ENCODE measurements at places on chromosomes 1 and 21.

- no peak for DNase-seq
These were observed at the start of gene GRHL3 for GRCh38 chr1:24319312-24319863. GRHL3 (plus strand) TSS chr1:24319357; CDS start chr1:24319552, 195 bp downstream.

GRCh38 chr1:193960499-193960898 is 774.1 kb upstream of the B3GALT2 start:
- no peak for DNase-seq

DNA sequence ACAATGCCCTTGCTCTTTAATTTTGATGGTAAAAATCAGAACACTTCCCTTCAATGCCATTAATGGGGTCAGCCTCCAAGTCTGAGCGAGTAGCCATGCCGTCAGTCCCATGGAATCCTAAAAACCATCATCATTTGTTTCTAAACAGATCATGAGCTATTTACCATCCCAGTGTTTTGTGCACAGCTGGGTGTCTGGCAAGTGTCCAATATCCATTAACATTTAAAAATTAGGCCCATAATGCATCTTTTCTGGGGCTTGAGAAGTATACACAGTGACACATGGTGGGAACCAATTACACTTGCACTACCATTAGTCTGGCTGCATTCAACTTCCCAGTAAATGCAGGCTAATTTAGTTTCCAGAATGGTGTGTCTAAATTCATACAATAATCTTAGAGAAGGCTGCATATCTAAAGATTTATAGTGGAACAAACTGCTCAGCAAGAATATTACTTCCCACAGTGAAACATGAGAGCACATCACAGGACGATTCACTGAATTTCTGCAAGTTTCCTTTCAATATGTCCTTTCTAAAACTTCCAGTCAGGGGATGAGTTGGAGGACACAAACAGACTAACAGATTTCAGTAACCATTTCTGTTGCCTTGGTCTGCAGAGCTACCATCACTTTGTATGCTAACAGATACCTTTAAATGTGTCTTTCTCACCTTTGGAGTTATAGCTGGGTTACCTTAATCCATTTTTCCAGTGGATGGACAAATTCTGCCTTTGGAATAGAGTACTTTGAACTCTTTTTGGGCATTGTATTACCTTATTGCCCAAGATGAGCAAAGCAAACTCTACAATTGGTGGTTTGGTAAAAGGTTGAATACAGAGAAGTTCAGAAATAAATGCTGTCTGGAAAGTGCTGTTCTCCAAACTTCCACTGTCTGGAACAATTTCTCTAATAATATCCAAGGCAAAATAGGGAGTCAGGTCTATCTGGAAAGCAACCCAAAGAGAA is 258.0 kb downstream of the PTBP2 start:
- DNase-seq: no peak

DNA sequence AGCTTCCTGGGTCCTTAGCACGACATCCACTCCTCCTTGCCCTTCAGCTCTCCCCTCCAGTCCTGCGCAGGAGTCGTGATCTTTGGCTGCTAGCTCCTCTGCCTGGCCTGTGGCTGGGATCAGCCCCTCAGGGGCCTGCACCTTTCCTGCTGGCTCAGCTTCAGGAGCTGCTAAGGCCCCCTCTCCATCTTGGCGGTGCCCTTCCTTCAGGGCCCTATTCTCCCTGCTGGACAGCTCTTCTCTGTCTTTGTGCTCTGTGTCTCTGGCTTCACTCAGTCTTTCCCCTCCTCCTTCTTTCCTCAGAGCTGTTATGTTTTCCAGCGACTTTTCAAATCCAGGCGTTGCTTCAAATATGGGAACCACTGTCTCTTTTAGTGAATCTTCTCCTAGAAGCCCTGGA is 59.5 kb upstream of the LRRC53 start:
- DNase-seq: no peak

- no peak for DNase-seq
These were observed 22.2 kb upstream of the EPHB2 start for GRCh38 chr1:22688466-22688865.

- no peak for DNase-seq
These were observed 41.1 kb upstream of the DUSP10 start for GRCh38 chr1:221782970-221783369.

- DNase-seq: no peak
These were observed 116.8 kb downstream of the ATP6V1G3 start for GRCh38 chr1:198423673-198424072.

- DNase-seq: no peak
These were observed 33.5 kb downstream of the ACOT7 start for GRCh38 chr1:6360117-6360496.

DNA sequence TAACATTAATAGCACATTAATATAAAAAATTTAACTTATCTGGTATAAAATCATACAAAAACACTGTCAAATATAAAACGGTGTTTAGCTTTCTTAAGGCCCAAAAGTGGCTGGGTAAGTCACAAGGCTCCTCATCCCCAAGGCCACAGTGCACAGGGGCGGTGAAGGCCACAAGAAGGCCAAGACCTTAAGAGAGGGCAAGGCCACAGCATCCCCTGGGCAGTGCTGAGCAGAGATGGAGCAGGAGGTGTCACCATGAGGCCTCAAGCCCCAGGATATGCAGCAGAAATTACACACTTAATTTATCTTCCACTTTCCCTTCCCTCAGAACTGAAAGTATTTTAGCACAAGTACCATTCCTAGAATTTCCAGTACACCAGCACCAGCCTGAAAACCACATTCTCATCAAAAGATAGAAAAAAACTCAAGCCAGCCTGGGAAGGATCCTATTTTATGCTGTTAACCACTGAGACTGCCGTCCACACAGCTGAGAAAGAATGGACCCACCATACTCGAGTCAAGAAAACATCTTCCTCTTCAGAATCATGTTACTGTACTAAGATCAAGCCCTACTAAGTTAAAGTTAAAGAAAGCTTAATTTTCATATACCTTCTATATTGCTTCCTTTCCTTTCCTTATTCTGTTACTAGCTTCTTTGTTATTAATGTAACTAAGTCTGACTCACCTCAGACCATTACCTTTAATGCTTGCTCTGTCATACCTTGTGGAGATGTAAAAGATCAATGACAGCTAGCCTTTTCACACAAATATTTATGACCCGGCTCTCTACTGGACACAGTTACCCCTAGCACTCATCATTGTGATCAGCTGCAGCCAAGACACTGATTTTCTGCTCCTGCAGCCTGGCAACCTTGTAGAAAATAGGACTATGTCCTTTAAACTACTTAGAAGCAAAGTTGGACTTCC is 26.4 kb upstream of the FMO1 start:
- DNase-seq: peak; percentile 22

DNA sequence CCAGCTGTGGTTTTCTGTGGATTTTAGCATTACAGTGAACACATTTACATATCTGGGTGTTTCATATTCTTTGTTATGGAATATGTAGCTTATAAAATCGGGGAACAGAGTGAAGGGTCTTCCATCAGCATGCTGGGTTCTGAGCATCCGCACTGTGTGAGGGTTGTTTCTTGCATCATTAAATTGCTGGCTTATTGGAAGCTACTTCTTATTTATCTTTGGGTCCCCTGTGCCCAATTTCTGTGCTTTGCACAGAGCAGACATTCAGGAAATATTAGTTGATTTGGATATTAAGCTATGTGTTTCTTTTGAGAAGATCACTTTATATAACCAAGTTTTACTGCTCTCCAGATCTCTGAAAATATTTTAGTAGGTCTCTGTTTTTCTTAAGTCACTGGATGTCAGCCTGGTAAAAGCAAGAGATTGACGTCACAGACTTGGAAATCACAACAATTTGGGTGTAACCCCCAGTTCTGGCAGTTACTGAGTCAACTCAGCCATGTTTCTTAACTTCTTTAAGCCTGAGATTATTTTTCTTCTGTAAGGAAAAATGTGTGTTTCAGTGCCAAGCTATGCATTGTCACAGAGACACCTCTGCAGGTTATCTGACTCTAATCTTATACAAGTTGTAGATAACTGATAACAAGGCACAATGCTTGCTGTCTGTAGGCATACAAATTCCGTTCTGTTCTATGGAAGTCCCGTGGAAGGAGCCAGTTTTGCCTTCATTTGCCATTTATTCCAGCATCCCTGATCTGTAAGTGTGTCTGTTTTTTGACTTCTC is 258.3 kb upstream of the KAZN start:
- no peak for DNase-seq

GRCh38 chr1:8797216-8797615 is 20.2 kb downstream of the RERE start:
- DNase-seq: no peak

- DNase-seq: peak; percentile 50
These were observed 2.1 kb upstream of the UBE2T start for GRCh38 chr1:202343652-202344349.

DNA sequence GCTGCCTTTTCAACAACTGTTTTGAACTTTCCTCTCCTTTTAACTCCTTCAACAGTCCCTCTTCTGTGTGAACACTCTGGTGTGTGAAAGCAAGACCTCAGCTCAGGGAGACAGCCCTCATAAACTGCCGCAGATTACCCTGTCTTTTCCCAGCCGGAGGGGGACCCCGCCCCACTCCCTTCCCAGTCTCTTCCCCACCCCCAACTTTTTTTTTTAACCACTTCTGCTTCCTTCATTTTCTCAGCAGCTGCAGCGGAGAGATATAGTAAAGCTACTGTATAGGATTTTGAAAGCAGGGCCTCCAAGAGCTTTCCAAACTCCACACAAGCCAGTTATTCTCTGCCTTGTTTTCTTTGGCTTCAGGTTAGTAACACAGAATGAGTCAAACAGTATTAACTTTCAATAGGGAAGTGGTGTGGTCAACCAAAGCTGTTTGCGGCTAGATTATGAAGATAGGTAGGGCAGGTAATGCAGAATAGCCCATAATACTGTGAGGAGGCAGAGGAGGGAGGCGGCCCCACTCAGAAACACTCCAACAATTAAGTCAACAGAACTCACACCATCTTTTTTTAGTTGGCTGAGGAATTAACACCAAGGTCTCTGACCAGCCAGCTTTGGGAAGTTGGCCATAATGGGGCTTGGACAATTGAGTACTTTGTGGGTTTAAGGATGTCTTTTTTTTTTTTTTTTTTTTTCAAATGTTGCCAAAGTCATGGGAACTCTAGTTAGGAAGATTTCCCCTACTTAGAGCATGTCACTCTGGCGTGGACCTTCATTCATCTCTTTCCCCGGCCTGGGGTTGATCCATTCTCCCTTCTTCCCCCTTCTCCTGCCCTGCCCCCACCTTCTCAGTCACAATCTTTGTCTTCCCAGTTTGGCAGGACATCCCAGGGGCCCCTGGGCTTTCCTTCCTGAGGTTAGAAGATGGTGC is 177.0 kb downstream of the CLIC6 start:
- DNase-seq: peak; percentile 58

DNA sequence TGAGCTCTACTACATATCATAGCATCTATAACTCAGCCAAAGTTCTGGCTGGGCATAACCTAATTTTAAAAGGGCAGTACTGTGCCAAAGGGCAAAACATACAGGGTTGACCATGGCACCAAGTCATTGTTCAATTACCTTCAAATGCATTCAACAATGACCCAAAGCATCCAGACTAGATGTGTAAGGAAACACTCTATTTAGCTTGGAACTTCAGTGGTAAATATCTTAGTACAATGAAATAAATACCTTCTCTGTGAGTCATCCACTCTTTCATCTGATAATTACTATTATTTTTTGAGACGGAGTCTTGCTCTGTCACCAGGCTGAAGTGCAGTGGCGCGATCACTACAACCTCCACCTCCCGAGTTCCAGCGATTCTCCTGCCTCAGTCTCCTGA is 70.0 kb downstream of the NVL start:
- peak; percentile 28 for DNase-seq

GRCh38 chr1:206654828-206655227 is 19.5 kb downstream of the DYRK3 start:
- no peak for DNase-seq

- no peak for DNase-seq
These were observed 459.2 kb upstream of the PKN2 start for GRCh38 chr1:88224906-88225305.

GRCh38 chr1:20867847-20868246 is 80.7 kb upstream of the HP1BP3 start:
- peak; percentile 55 for DNase-seq

- peak; percentile 52 for DNase-seq
These were observed 12.0 kb upstream of the FCAMR start for GRCh38 chr1:206982216-206982615.

DNA sequence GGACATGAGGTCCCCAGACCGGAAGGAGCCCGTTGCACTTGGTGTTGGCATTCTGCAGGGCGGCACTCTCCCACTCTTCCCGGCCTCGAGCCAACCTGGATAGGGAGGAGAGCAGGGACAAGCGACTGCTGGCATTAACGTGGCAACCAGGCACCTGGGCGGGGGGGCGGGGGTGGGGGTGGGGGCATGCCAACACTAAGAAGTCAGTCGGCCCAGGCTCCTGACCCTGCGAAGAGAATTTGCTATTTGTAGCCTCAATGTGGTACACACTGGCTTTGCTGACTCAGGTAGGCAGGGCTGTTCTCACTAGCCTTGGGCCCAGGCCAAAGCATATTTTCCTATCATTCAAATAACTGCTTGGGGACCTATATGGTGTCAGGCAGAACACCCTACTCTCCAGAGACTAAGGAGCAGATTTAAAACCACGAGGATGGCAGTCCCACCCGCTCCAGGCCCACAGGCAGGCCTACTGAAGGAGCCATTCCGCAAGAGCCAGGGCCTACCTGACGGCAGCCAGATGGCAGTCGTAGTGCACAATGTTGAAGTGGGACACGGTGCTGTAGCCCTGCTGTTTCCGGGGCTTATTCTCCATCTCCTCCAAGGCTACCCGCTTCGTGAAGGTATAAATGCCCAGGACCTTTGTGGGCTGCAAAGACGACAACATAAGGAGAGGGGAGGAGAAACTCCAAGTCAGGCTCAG is 123.7 kb downstream of the UBR4 start:
- DNase-seq: no peak

DNA sequence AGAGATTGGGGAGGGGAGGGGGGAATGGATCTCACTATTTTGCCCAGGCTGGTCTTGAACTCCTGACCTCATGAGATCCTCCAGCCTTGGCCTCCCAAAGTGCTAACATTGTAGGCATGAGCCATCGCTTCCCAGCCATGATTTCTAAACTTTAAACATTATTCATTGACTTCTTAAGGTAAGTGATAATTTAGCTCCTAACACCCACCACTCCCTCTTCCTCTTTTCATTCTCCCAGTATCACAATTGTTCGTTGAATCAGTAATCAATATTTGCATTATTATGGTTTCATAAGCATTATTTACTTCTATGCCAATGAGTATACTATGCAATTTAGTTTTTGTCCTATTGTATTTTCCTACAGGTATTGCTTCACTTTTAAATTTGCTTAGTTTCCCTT is 33.6 kb upstream of the SFPQ start:
- no peak for DNase-seq

Data from EL (cell line).